ENCODE measurements at places on chromosomes 3 and 15. TPM values are rescaled to one million over a fixed set of nuclear protein-coding genes. Genes with fewer than 3 reads are reported as not detected.

The IQGAP1 gene
- total RNA-seq, result 257 TPM

The GOLGA6L7 gene
- total RNA-seq, result not detected

The PROK2 gene
- 0.74 TPM for total RNA-seq

The SLC24A5 gene
- 0.26 TPM for total RNA-seq

The CPLX3 gene
- total RNA-seq, result not detected

The TMEM266 gene
- total RNA-seq, result 0.16 TPM

The CCDC9B gene
- total RNA-seq, result 10.0 TPM

The SYNPR gene
- 0.95 TPM for total RNA-seq

The NEO1 gene
- 52.4 TPM for total RNA-seq

The NPAP1 gene
- 0.58 TPM for total RNA-seq

The EXD1 gene
- total RNA-seq, result not detected

The SNURF gene
- 51.9 TPM for total RNA-seq

The AMIGO3 gene
- total RNA-seq, result not detected

The DAPK2 gene
- total RNA-seq, result 6.0 TPM

The TPRG1 gene
- 6.2 TPM for total RNA-seq

The GTF2A2 gene
- 37.9 TPM for total RNA-seq

The PARP15 gene
- total RNA-seq, result 1.3 TPM

The AEN gene
- total RNA-seq, result 5.4 TPM

The TRH gene
- total RNA-seq, result 0.16 TPM

The CYP8B1 gene
- not detected for total RNA-seq

The CYP11A1 gene
- total RNA-seq, result 0.21 TPM

The C3orf49 gene
- not detected for total RNA-seq

The TEX55 gene
- not detected for total RNA-seq

The CPEB1 gene
- total RNA-seq, result 4.7 TPM

The CTDSPL2 gene
- 143 TPM for total RNA-seq

The SLC51B gene
- total RNA-seq, result not detected

The LSAMP gene
- total RNA-seq, result 24.0 TPM

The RTP3 gene
- not detected for total RNA-seq

The NMB gene
- 1.6 TPM for total RNA-seq

The CFAP100 gene
- total RNA-seq, result not detected

The CCK gene
- not detected for total RNA-seq

The AHSG gene
- 0.26 TPM for total RNA-seq

The ABCF3 gene
- 27.4 TPM for total RNA-seq

The CDHR4 gene
- total RNA-seq, result not detected

The GPR62 gene
- total RNA-seq, result not detected

The MYEF2 gene
- 22.2 TPM for total RNA-seq

The ASB14 gene
- 0.21 TPM for total RNA-seq

The SMAD6 gene
- total RNA-seq, result 31.1 TPM

The SMCO1 gene
- total RNA-seq, result not detected

The CTXND1 gene
- 0.79 TPM for total RNA-seq

The EPHA6 gene
- 15.9 TPM for total RNA-seq

The FBXW12 gene
- 0.32 TPM for total RNA-seq

The IL5RA gene
- 0.69 TPM for total RNA-seq

The MASP1 gene
- 4.9 TPM for total RNA-seq

The SPINK8 gene
- not detected for total RNA-seq

The CTXN2 gene
- not detected for total RNA-seq

The RBM15B gene
- total RNA-seq, result 17.1 TPM

The HMCES gene
- 15.9 TPM for total RNA-seq

The EOMES gene
- 0.74 TPM for total RNA-seq

The C3orf22 gene
- not detected for total RNA-seq

The SCN5A gene
- 3.1 TPM for total RNA-seq

The IQCF5 gene
- total RNA-seq, result not detected

The CYB561D2 gene
- 8.6 TPM for total RNA-seq

The NEK10 gene
- 7.5 TPM for total RNA-seq

The SCG5 gene
- 14.9 TPM for total RNA-seq

The HGD gene
- total RNA-seq, result not detected

The SPTSSB gene
- total RNA-seq, result 74.9 TPM

The STRC gene
- total RNA-seq, result 0.05 TPM

The FRMD5 gene
- 2.9 TPM for total RNA-seq
